Stimulated activated CD4-positive, alpha-beta T cell treated with anti-CD3 and anti-CD28 coated beads, Interleukin-4, amount 100 ng/mL, for 4 hours (primary cell): ENCODE measurements at places on chromosomes 7 and 10.
A peak's percentile ranks its signal among the peaks of the same experiment; 100 is the strongest.

GRCh38 chr10:69071610-69072009 lies 16.3 kb upstream of the SRGN start:
- no peak for DNase-seq

DNA sequence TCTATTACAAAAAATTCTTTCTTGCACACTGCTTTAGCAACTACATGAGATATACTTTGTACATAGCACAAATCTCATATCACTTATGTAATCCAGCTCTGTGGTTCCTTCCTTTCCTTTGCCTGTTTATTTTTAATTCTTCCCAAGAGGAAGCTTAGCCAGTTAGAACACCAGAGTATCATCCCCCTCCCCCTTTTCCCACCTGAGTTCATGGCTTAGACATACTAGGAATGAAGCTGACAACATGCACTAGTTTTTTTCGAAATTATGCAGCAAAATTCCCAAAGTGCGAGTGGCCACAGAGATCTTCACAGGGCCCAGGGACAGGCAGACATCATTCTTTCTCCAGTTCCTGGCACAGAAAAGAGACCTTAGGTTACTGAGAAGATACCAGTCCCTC lies 17.8 kb downstream of the CAV1 start:
- no peak for DNase-seq

DNA sequence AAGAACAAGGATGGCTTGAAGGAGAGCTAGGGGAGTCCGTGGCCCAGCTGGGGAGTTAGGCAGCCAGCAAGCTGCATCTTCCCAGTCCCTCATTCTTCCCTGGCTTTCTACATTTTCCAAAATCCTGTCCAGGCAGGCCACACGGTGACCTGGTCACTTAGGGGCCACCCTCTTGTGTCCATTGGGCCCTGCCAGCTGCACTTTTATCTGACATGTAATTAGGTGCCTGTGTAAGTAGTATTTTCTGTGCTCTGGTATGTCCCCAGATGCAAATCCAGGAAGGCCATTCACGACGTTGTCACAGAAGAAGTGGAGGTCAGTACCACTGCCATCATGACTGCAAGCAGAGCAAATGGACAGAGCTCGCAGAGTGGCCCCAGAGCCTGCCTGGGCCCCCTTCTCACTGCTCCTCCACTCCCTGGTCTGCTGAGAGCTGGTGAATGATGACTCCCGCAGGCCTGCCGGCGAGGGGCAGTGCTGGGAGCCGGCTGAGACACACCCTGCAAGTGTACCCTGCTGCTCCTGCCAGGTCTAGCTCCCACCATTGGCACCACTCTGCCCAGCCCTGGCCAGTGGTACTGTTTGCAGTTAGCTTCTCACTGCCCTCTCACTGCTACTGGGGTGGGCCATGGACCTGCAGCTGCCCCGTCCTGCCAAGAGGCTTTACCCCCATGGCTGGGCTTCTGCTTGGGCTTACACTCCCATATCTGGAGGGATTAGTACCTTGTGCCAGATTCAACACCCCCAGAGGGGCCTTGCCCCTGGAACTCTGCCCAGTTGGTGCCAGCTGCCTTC lies 98.2 kb downstream of the GLRX3 start:
- DNase-seq: no peak

GRCh38 chr7:135833642-135834041 lies 85.0 kb upstream of the FAM180A start:
- no peak for DNase-seq

DNA sequence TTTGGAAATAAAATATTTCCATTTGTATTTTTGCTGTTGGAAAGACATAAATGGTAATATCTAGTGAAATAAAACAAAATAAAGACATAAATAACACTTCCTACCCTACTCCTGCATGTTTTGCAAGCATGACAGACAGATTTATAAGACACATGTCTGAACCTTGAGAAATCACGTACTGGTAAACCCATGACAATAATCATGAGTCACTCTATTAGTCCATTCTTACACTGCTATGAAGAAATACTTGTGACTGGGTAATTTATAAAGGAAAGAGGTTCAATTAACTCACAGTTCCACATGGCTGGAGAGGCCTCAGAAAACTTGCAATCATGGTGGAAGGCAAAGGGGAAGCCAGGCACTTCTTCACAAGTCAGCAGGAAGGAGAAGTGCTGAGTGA lies 942.2 kb downstream of the REEP3 start:
- no peak for DNase-seq

GRCh38 chr7:137583172-137583571 lies 239.6 kb upstream of the PTN start:
- DNase-seq: no peak

- DNase-seq: no peak
These were observed 69.1 kb downstream of the PRKAG2 start for GRCh38 chr7:151807846-151808245.

- no peak for DNase-seq
These were observed 77.6 kb downstream of the CLRN3 start for GRCh38 chr10:127815147-127815546.

DNA sequence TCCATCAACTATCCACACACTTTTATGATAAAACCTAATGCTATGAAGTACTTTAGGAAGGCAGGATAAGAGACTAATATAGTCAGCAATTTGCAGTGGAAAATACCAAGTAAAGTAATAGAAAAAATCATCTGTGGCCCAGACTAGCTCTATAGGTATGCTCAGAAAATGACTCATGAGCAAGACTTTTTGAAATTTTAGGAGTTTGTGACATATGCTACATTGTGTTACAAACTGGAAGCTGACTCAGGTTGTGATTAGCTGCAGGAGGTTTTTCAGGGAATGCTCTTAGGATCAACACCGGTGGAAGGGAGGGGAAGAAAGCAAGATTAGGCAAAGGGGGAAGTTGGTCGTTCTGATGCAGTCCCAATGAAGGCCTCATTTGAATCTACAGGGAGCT lies 56.1 kb downstream of the FEZF1 start:
- DNase-seq: no peak

- no peak for DNase-seq
These were observed 171.8 kb downstream of the SEMA3D start for GRCh38 chr7:85014936-85015660.

- no peak for DNase-seq
These were observed 135.2 kb upstream of the MGMT start for GRCh38 chr10:129331839-129332220.

DNA sequence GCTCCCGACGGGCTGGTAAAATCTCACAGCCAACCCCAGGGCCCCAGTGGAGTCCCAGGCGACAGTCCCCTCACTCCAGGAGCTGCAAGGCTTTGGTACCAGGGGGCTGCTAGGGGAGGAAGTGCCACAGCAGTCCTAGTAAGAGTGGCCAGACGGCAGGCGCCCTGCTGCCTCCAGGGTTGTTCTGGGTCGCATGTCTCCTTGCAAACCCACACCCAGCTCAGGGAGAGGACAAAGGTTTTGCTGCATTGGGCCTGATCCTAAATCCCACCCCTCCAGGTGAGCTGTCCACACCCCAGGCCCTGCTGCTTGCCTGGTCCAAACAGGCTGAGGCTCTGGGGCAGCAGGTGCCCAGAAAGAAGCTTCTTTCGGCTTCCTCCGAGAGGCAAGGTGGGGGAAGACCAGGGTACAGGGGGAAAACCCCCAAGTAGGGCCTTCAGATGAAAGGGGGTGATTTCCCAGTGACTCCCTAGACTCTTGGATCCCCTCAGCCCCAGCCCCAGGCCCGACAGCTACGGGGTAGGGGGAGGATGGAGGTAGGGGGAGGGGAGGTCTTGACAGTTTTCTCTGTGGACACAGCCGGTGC lies 4.2 kb upstream of the KCP start:
- no peak for DNase-seq

DNA sequence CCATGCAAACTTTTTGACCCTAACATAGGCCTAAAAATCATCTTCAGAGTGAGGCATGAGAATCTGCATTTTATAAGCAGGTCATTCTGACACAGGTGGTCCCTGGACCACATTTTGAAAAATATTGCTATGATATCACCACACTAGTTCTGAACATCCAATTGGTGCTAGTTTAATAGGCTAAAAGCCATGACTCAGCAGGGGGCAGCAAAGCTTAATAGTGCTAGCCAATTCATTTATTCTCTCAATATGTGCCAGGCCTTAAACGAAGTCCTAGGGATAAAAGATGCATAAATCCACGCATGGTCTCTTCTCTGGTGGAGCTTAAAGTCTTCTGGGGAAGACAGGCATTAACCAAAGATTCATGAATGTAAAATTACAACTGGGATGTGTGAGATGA lies 10.2 kb upstream of the SLC25A28 start:
- DNase-seq: no peak

GRCh38 chr7:151254316-151254715 lies 5.8 kb upstream of the SMARCD3 start:
- DNase-seq: no peak

- DNase-seq: no peak
These were observed 92.2 kb upstream of the LRRC4 start for GRCh38 chr7:128123291-128124037.

GRCh38 chr7:8442814-8443304 lies 9.4 kb downstream of the NXPH1 start:
- DNase-seq: peak; percentile 10

- DNase-seq: no peak
These were observed 153.5 kb upstream of the MTPN start for GRCh38 chr7:136130511-136131303.

- DNase-seq: no peak
These were observed 111.2 kb downstream of the PON1 start for GRCh38 chr7:95213148-95213547.

- DNase-seq: no peak
These were observed 545.1 kb upstream of the GALNT17 start for GRCh38 chr7:70586822-70587221.

GRCh38 chr7:14717816-14718215 lies 184.7 kb downstream of the DGKB start:
- no peak for DNase-seq

DNA sequence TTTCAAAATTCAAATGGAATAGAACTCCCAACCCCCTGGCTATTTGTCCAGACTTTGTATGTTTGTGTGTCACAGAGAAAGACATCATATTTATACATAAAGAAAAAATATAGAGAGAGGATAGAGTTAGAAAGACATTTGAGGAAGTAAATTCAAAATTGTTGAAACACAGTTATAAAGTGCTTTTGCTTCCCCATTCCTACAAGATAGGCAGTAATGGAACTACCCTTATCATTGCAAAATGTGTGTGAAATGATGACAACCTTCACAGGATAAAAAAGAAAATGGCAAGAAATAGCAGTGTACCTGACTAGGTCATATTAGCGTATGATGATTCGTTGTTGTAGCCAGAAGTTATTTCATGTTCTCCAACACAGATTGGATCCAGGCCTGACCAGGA lies 63.1 kb downstream of the FZD1 start:
- no peak for DNase-seq

- DNase-seq: no peak
These were observed 339.9 kb upstream of the LRRN3 start for GRCh38 chr7:110750931-110751605.

GRCh38 chr7:34157137-34157536 lies 251.8 kb downstream of the BMPER start:
- DNase-seq: no peak

GRCh38 chr7:2629746-2630681 lies 1.8 kb upstream of the TTYH3 start:
- no peak for DNase-seq

GRCh38 chr7:131173145-131173890 lies 154.4 kb upstream of the MKLN1 start:
- DNase-seq: no peak

DNA sequence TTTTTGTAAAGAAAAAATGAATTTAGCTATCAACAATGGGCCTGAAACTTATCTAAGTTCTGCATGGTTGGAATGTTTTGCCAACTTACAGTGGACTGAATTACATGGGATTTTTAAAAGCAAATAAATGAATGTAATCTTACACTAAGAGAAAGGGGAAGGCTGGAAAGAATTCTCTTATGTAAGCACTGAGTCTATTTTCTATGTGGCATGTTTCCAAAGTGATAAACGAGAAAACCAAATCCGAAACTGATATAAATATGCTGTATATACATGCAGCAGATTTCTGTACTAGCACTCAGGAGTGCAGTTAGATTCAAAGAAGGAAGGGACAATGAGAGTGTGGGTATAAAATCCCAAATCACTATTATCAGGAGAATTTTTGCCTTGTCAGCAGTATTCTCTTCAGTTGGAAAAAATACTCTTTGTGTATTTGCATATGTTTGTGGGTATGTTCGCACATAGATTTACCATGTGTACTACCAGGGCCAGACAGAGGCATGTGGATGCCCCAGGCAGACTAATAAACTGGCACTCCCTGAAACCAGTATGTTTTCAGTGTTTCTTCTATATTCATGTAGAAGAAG lies 334.3 kb upstream of the SEMA3D start:
- DNase-seq: no peak

- no peak for DNase-seq
These were observed 16.7 kb downstream of the POT1 start for GRCh38 chr7:124912972-124913371.

- DNase-seq: no peak
These were observed 17.9 kb downstream of the ADCYAP1R1 start for GRCh38 chr7:31069860-31070555.

DNA sequence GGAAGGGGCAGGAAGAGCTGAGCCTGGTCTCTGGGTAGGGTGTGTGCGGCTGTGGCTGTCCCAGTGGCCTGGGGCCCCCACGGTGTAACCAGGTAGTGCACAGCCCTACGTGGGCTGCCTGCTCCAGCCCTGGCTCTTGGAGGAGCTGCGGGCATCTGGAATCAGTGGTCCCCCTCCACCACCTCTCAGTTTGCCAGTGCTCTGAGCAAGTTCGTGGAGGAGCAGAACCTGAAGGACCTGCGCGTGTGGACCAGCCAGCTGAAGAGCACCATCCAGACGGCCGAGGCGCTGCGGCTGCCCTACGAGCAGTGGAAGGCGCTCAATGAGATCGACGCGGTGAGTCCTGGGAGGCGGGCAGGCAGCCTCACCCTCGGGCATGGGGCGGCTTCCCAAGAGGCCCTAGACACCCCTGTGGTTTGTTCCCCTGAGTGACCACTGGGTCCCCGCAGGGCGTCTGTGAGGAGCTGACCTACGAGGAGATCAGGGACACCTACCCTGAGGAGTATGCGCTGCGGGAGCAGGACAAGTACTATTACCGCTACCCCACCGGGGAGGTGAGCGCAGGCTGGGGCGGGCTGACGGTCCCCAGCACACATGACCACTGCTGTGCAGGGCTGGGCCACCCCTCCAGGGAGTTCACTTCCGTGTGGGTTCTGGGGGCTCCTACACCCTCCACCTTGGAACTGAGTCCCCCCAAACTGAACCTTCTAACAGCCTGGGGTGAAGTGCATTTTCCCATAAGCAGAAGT lies 18.6 kb downstream of the PFKFB3 start:
- DNase-seq: no peak
